ENCODE measurements at places on chromosomes 16 and 17.

DNA sequence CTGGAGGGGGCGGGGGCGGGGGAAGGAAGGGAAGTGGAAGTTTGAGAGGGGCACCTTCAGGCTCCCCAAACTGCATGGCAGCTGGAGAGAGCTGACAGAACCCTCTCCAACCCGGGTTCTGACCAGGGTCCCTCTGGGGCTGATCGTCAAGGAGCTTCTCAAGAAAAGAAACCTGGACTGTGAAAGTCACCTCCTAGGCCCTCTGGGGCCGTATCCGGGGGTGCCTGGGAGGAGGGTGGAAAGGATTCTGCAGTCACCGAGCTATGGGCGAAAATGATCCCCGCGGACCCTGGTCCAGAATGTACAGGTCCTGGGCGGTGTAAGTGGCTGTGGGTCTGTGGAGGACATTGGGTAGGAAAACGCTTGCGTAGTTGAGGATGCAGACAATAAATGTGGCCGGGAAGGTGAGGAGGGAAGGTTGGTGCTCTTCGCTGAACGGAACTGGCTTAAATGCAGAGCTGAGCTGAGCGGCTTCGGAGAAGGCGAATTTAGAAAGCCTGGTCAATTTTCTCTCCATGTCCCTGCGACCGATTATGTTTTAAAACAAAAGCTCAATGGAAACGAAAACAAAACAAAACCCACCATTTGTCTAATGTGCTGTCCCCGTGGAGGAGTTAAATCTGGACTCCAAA lies 3.6 kb upstream of the LHX1 start:
- DNase-seq, result no peak

DNA sequence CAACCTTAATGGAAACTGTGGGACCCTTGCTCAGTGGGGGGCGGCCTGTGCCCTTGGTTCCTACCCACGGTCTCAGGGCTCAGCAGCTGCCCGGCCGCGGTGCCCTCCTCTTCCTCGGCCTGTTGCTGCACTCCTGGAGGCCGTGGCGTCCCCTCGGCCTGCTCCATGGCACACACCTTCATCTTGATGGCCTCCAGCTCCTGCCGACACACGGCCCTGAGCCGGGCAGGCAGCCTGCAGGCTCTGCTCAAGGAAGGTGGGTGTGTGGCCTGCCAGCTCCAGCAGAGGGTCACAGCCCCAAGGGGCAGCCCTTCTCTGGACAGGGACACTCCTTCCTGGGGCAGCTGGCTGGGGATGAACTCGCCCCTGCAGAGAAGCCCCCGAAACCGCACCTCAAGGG lies 718 bp downstream of the PABPN1L start:
- no peak for DNase-seq

- no peak for DNase-seq
Observed at GRCh38 chr17:37174205-37174604, 201.6 kb upstream of the C17orf78 start.

DNA sequence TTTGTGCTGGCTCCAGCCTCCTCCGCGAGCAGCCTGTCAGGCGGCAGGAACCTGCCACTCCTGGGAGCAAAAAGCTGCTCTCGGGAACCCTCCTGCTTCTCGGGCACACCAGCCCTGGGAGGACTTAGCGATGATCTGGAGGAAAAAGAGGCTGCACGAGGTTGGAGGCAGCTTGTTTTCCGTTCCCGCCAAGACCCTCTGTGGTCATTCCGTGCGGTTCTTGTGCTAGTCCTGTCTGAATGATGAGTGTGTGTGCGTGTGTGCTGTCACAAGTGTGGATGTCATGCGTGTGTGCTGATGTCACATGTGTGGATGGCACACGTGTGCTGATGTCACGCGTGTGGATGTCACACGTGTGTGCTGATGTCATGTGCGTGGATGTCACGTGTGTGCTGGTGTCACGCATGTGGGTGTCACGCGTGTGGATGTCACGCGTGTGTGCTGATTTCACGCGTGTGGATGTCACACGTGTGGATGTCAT lies 150.0 kb downstream of the NPIPB11 start:
- DNase-seq, result no peak

GRCh38 chr16:20042848-20043247 lies 30.8 kb downstream of the GPR139 start:
- no peak for DNase-seq

GRCh38 chr16:12548270-12548983 lies 255.3 kb downstream of the CPPED1 start:
- no peak for DNase-seq

- no peak for DNase-seq
Observed at GRCh38 chr17:3981455-3981854, 17.2 kb upstream of the ATP2A3 start.

GRCh38 chr17:17711641-17712162 lies 30.4 kb downstream of the RAI1 start:
- no peak for DNase-seq

DNA sequence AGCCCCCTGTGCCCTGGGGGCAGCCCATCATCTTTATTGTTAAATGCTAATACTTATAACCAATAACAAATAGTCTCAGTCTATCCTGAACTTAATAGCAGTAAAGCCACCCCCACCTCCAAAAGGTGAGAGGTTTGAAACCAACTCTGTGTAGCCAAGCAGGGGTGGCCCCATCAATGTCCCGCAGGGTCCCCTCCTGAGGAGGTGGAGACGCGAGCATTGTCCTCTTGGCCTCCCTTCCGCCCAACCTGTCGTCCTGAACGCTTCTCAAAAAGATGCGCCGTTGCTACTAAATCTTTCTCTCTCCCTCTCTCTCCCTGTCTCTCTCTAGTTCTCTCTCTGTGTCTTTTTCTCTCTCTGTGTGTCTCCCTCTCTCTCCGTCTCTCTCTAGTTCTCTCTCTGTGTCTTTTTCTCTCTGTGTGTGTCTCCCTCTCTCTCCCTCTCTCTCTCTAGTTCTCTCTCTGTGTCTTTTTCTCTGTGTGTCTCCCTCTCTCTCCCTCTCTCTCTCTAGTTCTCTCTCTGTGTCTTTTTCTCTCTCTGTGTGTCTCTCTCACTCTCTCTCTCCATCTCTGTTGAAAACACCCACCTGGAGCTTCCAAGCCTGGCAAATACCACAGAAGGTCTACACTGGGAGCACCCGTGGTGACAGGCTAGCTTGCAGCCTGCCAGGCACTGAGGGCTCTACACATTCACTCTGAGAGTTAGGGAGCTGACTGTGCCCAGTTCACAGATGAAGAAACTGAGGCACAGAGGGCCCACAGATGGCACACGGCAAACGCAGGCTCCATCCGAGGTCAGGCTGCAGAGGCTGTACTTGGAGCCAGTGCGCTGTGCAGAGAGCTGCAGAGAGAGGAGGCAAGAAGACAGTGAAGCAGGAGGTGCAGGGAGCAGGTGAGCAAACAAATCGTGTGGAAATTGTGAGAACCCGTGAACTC lies 185.9 kb downstream of the C16orf95 start:
- DNase-seq, result no peak

DNA sequence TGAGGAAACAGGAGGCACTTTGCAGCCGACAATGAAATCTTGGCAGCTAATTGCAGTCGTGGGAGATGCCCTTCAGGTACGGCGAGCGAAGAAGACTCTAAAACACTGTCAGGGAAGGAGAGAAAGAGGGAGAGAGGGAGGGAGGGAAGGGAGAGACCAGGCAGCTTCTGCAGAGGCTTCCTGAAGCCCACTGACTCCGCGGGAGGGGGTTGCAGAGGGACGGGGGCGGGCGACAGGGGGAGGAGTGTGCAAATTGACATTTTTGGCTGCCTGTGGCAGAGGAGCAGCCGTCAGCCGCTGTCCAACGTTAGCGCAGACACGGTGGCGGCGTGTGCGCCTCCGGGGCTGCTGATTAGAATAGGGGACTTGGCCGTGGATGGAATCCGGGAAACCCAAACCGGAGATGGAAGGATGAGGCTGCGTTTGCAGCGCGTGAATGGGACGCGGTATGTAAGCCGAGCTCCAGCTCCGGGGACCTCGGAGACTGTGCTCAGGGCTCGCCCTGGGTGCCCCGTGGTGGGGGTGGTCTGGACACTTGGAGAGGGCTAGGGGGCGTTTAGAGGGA lies 849.1 kb upstream of the RBFOX1 start:
- DNase-seq, result no peak

DNA sequence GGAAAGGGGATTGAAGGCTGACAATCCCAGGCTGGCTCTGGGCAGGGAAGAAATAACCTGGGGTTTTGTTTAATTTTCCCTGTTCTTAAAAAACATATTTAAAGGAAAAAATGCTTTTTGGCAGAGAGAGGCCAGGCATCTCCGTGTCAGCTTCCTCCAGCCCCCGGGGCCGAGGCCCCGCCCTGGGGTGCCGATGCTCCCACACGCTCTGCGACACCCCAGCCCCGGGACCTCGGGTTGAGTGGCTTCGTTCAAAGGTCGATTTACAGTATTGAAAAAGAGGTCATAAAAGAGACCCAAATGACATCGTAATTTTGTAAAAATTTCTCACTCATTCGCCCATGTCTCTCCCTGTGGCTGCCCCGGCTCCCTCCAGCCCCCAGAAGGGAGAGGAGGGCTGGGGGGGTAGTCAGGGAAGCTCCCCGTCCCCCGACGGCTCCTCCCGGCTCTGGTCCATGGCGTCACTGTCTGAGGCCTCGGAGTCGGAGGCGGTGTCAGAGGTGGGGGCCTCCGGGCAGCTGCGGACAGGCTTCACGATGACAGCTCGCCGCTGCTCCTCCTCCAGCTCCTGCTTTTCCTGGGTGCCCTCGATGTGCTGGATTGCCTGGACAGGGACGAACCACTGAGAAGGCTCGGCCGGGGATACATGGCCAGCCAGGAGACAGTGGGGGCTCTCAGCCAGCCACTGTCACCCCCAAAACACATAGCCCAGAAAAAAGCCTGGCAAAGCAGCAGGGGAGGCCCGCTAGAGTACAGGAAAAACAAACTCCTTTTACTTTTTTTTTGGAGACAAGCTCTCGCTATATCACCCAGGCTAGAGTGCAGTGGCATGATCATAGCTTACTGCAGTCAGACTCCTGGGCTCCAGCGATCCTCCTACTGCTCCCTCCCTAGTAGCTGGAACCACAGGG lies 14.9 kb downstream of the TFAP4 start:
- DNase-seq, result no peak

- DNase-seq, result no peak
Observed at GRCh38 chr17:39666601-39667261, 1.5 kb upstream of the PNMT start.

- no peak for DNase-seq
Observed at GRCh38 chr17:18916816-18917500, 35.0 kb upstream of the SLC5A10 start.

DNA sequence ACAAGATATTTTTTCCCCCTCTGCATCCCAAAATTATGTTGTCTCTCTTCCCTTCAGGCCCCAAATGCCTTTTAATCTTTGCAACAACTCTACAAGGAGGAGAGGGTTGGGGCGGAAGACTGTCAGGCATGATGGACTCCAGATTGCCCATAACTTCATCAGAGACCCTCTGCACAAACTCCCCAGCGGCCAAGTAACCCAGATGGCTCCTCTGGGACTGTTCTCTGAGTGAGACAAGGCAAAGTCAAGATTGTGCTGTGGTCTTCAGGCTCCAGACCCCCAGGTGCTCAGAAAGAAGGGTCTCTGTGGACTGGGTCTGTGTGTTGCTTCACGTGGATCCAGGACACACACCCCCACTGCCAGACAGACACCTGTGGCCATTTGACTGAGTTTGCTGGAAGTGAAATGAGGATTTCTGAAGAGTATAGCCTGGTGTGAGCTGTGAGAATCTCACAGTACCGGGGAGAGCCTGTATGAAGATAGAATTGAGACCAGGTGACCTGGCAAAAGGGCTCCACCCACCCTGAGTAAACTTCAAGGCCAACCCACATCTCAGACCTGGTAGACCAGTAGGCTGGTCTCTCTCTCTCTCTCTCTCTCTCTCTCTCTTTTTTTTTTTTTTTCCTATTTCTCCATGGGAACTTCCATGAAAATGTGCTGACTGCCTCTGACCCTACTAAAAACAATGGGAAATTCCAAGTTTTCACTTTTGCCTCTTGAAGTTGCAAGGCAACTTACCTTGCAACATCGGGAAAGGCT lies 354.1 kb downstream of the SOX9 start:
- DNase-seq, result no peak

DNA sequence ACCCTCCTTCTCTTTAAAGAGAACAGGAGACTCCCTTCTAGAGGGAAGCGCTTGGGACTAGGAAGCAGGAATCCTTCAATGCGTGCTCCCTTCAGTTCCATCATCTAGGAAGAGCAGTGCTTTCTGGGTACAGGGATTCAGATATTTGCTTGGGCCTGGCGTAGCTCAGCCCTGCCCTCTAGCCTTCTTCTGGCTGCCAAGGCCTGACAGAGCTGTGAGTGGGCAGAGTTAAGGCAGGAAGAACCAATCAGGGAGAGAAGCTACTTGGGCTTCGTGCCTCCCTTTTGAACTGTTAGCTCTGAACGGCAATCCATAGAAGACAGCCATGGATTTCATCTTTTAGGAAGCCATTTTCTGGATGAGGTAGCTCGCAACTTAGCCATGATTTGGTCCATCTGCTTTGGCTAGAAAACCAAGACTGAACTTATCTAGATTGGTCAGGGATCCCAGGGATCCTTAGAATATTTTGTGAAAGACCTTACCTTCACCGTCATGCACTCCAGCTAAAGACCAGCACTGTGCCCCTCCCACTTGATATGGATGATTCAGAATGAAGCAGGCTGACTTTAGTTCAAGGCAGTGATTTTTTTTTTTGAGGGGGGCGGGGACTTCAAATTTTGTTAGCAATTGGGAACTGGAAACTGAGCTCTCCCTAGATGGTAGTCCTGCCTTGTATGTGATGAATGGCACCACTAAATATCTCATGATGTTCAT lies 2.5 kb upstream of the CORO6 start:
- no peak for DNase-seq

DNA sequence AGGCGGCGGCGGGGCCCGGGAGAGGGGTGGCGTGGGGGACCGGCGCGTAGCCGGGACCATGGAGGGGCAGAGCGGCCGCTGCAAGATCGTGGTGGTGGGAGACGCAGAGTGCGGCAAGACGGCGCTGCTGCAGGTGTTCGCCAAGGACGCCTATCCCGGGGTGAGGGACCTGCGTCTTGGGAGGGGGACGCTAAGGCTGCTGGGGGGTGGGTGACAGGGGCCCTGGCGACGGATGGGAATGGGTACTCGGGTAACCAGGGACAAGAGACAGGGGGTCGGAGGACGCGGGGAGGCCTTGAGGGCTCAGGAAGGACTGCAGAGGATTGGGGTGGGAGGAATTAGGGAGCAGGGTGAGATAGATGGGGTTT lies 243 bp downstream of the RND2 start:
- no peak for DNase-seq

DNA sequence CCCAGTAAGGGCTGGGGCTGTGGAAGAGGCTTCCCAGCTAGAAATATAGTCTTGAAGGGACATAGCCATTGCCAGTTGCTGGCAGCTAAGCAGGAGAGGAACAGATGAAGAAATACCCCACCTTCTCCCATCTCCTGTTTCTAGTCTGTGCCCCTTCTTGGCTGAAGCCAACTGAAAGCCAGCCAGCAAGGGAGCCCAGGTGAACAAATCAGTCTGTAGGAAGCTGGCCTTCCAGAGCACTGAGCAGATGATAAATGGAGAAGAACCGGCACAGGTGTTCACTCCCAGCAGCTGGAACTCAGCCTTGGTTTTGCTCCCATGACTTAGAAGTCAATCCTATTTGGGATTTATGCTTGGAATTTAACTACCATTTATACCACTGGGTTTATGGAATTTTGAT lies 69.2 kb upstream of the DHX40 start:
- no peak for DNase-seq

GRCh38 chr17:37729905-37730304 lies 15.0 kb downstream of the HNF1B start:
- no peak for DNase-seq
